ENCODE measurements at places on chromosomes 4 and X.

DNA sequence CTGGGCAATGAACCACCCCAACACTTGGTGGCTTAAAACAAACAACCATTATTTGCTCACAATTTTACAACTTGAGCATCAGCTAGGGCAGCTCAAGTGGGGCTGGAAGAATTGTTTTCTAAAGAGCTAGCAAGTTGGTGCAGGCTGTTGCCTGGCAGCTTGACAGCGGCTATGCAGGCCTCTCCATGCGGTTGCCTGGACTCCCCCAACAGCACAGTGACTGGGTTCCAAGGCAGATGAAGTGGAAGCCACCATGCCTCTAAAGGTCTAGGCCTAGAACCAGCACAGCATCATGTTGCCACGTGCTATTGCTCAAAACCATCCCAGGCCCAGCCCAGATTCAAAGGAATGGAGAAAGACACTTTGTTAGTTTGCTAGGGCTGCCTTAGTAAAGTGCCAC lies 114.8 kb downstream of the BCOR start:
- H3K4me3 ChIP-seq = no peak overlapping the region
- H3K36me3 ChIP-seq = no peaks in the 10 kb centered on the region
- H3K27ac ChIP-seq = no peak overlapping the region
- DNase-seq = no peak

GRCh38 chr4:33072298-33073089 lies 2352.3 kb downstream of the PCDH7 start:
- no peak overlapping the region for H3K27ac ChIP-seq

GRCh38 chr4:80263541-80264351 lies 2.7 kb upstream of the FGF5 start:
- H3K27me3 ChIP-seq = peaks cover 29% of the 10 kb centered on the region
- H3K36me3 ChIP-seq = no peaks in the 10 kb centered on the region
- DNase-seq = no peak
- no peaks in the 10 kb centered on the region for H3K4me1 ChIP-seq

DNA sequence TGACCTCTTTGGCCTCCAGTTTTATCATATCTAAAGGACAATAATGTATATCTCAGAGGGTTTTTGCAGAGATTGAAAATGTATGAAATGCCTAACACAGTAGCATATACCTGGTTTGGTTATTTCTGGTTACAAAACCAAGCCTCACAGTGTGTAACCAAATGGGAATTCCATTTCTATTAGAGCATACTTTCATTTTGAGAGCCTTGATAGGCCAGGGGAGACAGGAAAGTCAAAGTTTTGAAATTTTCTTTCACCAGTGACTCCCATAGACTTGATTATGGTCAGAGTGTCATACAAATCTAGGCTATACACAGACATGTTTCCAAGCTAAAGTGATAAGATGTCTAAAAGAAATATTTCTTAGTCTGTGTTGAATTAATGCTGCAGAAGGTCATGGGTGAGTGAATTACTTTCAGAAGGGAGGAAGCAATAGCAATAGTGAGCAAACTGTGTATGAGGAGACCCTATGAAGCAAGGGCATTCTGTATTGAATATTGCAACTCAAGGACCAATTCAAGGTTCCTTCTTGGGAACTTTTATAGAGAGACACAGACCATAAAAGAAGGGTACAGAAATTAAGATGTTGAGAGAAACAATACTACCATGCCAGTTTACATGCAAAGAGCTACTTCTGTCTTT lies 151.1 kb downstream of the PDE5A start:
- no peak overlapping the region for H3K27ac ChIP-seq
- H3K4me1 ChIP-seq = no peaks in the 10 kb centered on the region
- no peaks in the 10 kb centered on the region for H3K27me3 ChIP-seq
- no peak for DNase-seq
- H3K4me3 ChIP-seq = no peak overlapping the region

DNA sequence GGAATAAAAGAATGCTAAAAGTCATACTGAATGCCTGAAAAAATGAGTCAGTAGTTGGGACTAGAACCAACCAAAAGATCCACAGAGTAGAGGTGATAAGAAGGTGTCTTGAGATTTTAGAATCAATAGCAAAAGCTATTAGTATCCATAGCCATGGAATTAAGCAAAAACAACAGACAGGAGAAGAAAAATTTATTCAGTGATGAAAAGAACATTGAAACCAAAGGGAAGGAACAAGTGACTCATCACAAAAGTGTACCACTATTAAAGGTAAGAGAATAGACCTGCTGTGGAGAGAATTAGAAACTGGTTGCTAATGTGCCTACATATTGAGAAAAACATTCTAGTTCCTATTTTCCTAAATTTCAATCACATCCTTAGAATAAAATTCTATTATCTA lies 182.0 kb upstream of the NEIL3 start:
- H3K27me3 ChIP-seq = no peaks in the 10 kb centered on the region
- H3K4me3 ChIP-seq = no peak overlapping the region
- H3K27ac ChIP-seq = no peak overlapping the region
- H3K4me1 ChIP-seq = no peaks in the 10 kb centered on the region
- H3K36me3 ChIP-seq = no peaks in the 10 kb centered on the region

DNA sequence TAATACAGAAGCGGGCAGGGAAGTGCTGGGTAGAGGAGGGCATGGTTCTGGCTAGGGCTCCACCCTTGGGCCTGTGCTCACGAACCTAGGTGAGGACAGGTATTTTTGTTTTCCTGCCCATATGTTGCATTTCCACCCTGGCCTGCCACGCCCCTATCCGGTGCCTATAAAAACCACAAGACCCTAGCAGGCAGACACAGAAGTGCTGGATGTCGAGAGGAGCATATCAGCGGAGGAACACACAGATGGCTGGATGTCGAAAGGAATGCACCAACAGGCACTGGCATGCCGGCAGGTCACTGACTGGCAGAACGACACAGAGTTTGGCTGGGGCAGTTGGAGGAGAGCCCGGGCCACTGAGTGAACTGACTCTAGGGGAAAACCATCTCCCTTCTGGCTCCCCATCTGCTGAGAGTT lies 316.6 kb upstream of the BOD1L1 start:
- H3K4me3 ChIP-seq = no peak overlapping the region
- H3K27ac ChIP-seq = no peak overlapping the region
- H3K27me3 ChIP-seq = no peaks in the 10 kb centered on the region
- DNase-seq = no peak
- no peaks in the 10 kb centered on the region for H3K4me1 ChIP-seq

- DNase-seq = no peak
- H3K4me1 ChIP-seq = no peaks in the 10 kb centered on the region
- no peak overlapping the region for H3K27ac ChIP-seq
- no peaks in the 10 kb centered on the region for H3K27me3 ChIP-seq
- H3K36me3 ChIP-seq = no peaks in the 10 kb centered on the region
- no peak overlapping the region for H3K4me3 ChIP-seq
Observed at GRCh38 chr4:154277172-154277571, 214.4 kb downstream of the DCHS2 start.
